ENCODE measurements at places on chromosomes 11 and 22. TPM values are rescaled to one million over a fixed set of nuclear protein-coding genes. Genes with fewer than 3 reads are reported as not detected.

MMP27 gene
- not detected for total RNA-seq

MS4A3 gene
- total RNA-seq = 8.8 TPM

OR52H1 gene
- 2.3 TPM for total RNA-seq

DNAJB13 gene
- 1.3 TPM for total RNA-seq

TNNI2 gene
- 526 TPM for total RNA-seq

YDJC gene
- total RNA-seq = 12.7 TPM

OR8A1 gene
- total RNA-seq = not detected

PNPLA3 gene
- total RNA-seq = 1.3 TPM
